ENCODE measurements at places on chromosomes 3 and 15.

DNA sequence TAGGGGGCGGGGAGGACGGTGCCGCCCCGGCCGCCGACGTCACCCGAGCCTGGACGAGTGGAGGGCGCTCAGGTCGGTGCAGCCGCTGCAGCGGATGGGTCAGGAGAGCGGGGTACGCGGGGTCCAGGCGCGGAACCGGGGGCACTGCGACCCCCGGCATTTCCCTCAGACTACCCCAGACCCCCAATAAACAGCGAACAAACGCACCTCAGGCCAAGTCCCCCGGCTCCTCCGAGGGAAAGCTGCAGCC, 78.9 kb downstream of the IQSEC1 start:
- DNase-seq = no peak

- DNase-seq = no peak
Measured at GRCh38 chr3:133466531-133467386, 66.9 kb downstream of the BFSP2 start.

DNA sequence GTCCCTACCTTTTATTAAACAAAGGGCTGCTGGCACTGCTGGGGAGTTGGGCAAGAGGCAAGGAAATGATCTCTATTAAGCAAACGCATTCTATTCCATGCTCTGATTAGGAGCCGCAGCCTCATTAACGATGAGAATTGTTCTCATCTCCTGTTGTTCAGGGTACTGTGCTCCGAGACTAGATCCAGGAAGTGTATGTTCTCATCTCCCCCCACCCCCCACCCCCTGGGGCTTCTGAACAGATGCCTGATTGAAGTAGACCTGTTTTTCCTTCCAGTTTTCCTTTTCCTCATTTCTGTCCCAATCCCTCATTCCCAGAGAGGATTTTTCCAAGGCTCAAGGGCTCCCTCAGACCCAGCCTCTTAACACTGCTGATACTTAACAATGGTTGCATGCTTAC, 81.6 kb upstream of the FEZF2 start:
- no peak for DNase-seq

GRCh38 chr3:14490831-14491230, 49.3 kb downstream of the GRIP2 start:
- peak; percentile 18 for DNase-seq

- no peak for DNase-seq
Measured at GRCh38 chr3:44412365-44412764, 65.1 kb downstream of the ZNF445 start.

- no peak for DNase-seq
Measured at GRCh38 chr15:57393061-57393460, 16.8 kb downstream of the CGNL1 start.

Measured in Daoy (cell line).